Fibroblast of skin of abdomen (primary cell): ENCODE measurements at places on chromosomes 3 and 15.

DNA sequence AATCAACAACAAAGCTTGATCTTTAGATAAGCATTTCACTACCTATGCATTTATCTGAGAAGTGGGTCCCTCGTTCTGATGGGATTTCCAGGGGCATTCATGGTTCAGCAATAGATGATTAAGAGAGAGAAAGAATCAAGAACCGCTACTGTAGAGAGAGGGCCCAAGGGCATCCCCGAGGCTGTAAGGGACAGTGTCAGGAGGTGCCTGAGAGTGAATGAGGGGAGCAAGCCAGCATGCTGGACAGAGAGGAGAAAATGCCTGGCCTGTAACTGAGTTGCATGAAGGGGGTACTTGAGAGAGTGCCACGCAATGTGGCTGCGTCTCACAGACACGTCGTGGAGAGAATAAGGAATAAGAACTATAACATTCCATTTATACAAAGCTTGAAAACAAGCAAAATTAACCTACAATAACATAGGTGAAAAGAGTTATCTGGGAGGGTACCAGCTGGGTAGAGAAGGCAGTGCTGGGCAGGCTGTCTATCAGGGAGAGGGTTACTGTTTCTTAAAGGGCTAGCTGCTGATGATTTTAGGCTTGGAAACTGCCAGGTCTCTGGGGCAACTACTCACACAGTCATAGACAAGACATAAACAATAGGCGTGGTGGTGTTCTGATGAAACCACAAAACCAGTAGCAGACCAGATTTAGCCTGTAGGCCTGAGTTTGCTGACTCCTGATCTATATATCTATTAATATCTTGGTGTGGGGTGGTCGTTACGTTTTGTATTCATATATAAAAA, 374.6 kb upstream of the CFAP20DC start:
- DNase-seq = peak; percentile 79

DNA sequence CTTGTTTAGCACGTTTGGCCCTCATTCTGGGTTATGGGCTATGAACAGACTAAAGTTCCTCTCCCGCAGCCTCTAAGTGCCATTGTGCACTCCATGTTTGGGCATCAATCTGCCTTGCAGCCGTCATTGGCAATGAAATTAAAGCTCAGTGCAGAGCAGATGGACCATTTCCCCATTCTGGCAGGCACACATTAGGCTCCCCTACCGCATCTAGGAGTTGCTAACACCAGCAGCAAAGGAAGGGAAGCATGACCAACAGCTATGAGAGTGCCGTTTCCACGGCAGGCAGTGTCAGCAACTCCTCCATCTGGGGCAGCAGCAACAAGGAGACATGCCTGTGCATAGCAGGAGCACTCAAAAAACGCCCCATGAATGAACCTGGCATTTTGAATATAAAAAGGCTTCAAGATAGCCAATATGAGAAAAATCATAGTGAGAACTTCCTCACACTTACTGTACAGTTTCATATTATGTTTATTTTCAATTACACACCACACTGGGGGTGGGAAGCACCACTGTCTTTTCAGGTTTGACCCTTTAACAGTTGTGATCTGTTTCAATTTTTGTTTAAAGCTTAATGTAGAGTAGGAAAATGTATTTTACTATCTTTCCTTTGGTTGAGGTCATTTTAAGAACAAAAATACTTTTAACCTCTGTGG, 218.7 kb downstream of the KCNMB2 start:
- DNase-seq = no peak

- DNase-seq = no peak
Observed at GRCh38 chr15:51386029-51386428, 44.6 kb downstream of the GLDN start.

DNA sequence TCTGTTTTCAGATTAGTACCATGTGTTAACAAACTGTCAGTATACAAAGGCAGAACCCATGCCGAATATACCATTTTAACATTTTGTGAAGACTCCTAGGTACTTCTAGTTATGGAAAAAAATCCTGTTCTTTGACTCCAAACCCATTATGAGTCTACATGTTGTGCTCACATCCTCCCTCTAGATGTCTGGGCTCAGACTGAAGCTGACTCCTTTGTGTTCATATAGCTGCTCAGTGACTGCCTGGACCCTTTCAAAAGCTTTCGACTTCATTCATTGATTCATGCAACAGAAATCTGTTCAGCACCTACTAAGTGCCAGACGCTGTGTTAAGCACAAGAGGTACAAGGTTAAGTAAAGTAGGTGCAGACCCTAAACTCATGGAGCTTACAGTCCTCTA, 60.5 kb downstream of the MEGF11 start:
- no peak for DNase-seq

- no peak for DNase-seq
Observed at GRCh38 chr3:126573492-126574117, 14.9 kb upstream of the C3orf22 start.

GRCh38 chr3:134282659-134283047, 32.0 kb upstream of the RYK start:
- no peak for DNase-seq

GRCh38 chr3:141929341-141929995, 53.0 kb downstream of the ATP1B3 start:
- DNase-seq = no peak

DNA sequence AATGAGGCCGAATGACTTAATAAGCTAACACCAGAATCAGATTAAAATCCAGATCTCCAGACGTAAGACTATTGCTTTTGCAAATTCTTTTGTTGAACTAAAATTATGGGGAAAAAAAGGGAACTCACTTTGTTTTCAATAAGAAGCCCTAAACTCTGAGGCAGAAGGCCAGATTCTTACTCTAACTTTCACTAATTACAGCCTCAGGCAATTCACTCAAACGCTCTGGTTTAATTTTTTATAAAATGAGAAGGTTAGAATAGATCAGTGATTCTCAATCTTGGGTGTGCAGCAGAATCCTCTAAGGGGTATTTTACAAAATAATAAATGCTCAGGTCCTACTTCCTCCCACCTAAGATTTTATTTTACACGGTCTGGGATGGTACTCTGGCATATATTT, 38.1 kb downstream of the C3orf70 start:
- DNase-seq = no peak

GRCh38 chr3:131976448-131976847, 58.4 kb downstream of the CPNE4 start:
- DNase-seq = no peak

DNA sequence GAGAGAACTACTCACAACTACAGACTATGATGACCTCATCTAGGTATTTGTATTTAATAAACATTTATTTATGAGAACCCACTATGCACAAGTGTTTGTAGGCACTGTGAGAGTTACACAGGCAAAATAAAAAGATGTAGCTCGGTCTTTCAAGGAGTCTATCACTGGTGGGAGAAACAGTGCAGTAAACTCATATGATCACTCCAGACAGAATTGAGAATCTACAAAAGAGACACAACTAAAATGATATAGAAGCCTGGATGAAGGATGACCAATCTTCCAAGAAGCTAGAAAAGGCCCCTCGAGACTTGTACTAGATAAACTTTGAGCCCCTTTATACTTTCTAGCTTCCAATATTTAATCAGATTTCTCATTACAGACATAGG, 70.2 kb upstream of the ZBTB20 start:
- DNase-seq = no peak

- DNase-seq = no peak
Observed at GRCh38 chr3:71548705-71549384, 34.7 kb downstream of the FOXP1 start.

GRCh38 chr15:66838671-66839239, 136.7 kb downstream of the SMAD6 start:
- peak; percentile 71 for DNase-seq

DNA sequence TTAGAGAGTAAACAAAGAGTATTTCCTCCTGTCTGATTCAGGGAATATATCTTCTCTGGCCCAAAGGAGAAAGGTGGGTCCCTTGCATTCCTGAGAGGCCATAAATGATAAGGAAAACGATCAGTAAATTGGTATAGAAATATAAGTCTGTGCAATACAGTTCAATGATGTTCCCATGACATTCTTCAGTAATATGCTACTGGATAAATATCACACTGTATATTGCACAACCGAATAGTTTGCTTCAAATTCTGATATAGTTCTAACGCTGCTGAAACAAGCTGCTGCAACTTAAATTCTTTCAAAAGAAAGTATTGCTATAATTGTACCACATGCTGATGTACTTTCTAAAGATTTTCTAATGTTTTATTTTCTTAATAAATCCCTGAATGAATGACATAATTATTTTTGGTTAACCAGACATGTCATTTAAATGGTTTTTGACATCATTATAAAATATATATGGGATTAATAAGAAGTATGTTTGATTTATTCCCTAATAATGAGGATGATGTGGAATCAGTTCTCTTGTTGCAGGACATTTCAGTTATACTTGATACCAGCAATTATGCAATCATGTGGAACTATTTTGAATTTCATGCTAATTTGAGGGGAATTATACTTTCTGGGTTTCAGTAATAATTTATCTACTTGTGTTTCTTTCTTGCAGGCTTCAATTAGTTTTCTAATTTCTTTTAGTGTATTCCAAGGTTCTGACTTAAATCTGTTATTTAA, 44.9 kb downstream of the FGF7 start:
- DNase-seq = peak; percentile 44

- no peak for DNase-seq
Observed at GRCh38 chr15:71231758-71232157, 116.5 kb downstream of the THSD4 start.

DNA sequence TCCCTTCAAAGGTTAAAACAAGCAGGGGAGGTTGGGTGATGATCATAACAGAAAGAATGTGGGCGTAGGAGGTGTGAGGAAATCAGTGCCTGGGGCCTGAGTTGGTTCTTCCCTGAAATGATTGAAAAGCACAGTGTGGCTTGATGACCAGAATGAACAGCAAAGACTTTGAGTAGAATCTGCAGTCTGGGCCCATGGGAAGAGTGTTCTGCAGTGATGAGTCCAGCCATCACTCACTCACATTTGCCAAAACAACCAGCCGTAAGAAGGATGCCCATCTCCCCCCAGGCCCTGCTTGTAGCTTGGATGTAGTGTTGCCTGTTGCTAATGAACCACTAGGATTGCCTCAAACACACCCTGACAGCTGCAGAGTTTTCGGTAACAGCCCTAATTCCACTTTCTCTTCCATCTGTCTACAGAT, 67.9 kb downstream of the VGLL3 start:
- peak; percentile 82 for DNase-seq

DNA sequence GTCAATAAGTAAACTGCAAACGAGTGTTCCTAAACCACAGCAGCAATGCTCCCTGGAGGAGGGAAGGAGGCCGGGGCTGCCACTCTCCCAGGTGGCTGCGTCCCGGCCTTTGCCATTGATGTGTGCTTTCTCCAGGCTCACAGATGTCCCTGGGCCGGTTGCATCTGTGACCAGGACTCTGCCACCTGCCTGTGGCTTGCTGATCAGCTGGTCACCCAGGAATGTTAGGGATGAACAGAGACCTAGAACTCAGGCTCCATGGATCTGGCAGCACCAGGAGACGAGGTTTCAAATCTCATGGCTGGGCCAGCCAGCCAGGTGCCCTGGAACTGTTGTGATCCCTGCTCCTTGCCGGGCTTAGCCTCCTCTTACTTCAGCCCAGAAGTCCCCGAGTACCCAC, 65.7 kb downstream of the KLF15 start:
- no peak for DNase-seq

DNA sequence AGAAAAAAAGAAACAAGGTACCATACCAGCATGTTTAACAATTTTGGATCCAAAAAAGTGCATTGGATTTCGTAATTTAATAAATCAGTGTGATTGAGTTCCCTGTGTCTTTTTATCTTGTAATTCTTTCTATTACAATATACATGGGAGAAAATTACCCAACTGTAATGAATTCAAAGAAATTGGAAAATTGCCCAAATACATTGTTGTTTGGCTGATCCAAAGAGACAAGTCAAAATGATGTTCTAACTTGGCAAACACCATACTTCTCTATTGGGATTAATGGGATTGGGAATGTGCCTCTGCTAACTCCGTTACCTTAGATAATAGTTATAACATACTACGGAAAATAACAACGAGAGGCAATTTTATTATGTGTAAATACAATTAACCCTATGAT, 1097.1 kb downstream of the ROBO1 start:
- DNase-seq = no peak

GRCh38 chr15:35546511-35547381, 781 bp upstream of the DPH6 start:
- DNase-seq = no peak

GRCh38 chr15:63891768-63892133, 58.0 kb upstream of the HERC1 start:
- no peak for DNase-seq

GRCh38 chr3:139969386-139969785, 34.4 kb downstream of the CLSTN2 start:
- DNase-seq = no peak

- DNase-seq = no peak
Observed at GRCh38 chr3:27903446-27903845, 181.3 kb upstream of the EOMES start.

GRCh38 chr3:141575879-141576743, 89.3 kb downstream of the RASA2 start:
- DNase-seq = peak; percentile 4

DNA sequence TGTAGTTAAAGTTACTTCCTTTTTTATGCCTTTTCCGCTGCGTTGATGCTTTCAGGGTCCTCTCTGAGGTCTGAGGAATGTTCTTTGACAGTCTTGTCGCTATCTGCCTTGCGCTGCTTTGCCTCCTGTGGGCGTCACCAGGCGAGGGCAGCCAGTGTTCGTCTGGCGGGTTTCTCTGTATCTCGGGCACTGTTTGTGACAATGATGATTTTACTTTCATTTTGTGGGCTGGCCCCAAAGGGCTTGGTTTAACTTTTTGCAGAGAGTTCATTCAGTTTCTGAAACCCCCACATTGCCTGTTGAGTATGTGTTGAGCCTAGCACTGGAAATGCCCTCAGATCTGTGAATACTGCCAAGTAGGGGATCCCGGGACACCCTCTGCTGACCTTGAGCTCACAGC, 24.6 kb upstream of the SACM1L start:
- no peak for DNase-seq

DNA sequence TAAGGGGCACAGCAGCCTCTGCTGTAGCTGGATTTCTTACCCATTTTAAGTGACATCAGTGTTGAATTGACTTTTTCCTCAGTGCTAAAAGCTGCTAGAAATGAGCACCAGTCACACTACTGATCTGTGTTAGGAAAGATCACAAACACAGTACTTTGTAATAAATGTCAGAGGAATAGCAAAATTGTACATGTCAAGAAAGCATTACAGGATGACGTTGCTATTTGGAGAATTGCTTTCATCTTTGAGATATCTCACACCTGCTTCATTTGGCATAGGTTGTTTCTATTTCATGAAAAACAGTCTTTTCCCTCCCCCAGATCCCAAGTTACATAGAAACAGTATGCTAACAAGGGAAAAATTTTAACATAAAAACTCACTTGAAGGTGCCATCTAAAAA, 77.8 kb downstream of the SLC25A26 start:
- no peak for DNase-seq

DNA sequence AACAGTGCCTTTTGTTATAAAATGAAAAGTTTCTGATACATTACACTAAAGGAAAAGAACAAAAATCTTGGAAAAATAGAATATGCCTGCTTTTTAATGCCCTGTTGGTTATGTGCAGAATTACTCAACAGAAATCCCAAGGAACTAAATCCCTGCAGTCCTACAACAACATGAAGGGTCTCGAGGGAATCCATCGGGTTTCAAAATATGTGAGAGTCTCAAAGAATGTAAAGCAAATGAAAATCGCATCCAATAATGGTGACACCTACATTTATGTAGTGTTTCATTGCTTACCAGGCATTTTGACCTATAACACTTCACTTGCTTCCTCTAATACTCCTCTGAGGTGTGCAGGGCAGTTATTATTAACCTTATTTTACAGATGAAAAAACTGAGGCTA, 411.3 kb downstream of the FOXP1 start:
- DNase-seq = peak; percentile 65
